Activated CD4-positive, alpha-beta T cell treated with anti-CD3 and anti-CD28 coated beads, Interleukin-2, amount 50 U/mL, for 24 hours (primary cell): ENCODE measurements at places on chromosomes 16 and 17.

- peak; percentile 75 for DNase-seq
Measured at GRCh38 chr17:41695954-41696757, 7.5 kb downstream of the EIF1 start.

GRCh38 chr17:72205822-72206221, 85.0 kb downstream of the SOX9 start:
- DNase-seq: no peak

DNA sequence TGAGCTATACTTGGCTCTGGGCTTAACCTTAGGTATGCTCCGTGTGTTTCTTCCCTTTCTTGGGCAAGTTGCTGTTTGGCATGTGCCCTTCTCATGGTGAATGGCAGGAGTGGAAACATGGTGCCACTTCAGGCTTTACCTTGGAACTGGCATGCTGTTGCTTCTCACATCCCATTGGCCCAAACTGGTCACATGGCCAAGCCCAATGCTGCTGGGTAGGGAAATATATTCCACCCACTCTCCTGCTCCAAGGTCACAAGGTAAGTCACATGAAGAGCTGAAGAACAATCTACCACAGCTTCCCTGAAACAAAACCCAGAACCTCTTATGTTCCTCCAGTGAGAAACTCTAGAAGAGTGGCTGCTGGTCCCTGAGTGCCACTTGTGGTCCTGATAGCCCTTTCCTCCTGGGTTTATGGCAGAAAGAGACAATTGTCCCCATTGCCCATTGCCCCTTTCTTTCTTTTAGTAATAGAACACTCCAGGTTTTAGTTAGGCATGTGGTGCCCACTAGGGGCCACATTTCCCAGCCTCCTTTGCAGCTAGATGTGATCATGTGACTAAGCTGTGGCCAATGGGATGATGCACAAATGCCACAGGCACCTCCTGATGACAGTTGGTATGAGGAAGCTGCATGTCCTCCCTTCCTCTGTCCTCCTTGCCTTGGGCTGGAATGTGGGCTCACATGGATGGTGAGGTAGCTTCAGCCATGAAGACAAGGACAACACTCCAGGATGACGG, 50.3 kb downstream of the MEOX1 start:
- DNase-seq: no peak

- no peak for DNase-seq
Measured at GRCh38 chr16:89581045-89581695, 5.6 kb downstream of the CPNE7 start.

- DNase-seq: no peak
Measured at GRCh38 chr16:4077174-4077649, 39.0 kb downstream of the ADCY9 start.
